Nucleus accumbens (tissue), 56 donors: ENCODE measurements at places on chromosomes 3 and 15.
A peak's percentile ranks its signal among the peaks of the same experiment; 100 is the strongest.

- peak; percentile 2 for DNase-seq
These were observed 62.7 kb upstream of the ZNF148 start for GRCh38 chr3:125437631-125438435.

DNA sequence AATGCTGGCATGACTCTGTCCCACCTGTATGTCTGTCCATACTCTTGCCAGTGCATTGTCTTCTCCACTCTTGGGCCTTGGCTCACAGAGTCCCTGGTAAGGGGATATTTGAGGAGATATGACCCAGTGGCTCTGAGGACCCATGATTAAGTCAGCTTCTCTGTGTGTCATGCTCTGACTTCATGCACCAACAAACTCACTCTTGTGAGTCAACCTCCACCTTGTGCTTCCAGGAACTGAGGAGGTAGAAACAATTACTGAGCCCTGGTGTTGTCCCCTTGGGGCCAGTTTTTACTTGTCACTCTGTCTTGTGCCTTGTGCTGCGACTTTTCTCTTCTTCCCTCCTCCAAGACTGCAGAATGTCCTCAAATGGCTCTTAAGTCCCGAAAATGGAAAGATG is 127.1 kb downstream of the ABHD5 start:
- no peak for DNase-seq

DNA sequence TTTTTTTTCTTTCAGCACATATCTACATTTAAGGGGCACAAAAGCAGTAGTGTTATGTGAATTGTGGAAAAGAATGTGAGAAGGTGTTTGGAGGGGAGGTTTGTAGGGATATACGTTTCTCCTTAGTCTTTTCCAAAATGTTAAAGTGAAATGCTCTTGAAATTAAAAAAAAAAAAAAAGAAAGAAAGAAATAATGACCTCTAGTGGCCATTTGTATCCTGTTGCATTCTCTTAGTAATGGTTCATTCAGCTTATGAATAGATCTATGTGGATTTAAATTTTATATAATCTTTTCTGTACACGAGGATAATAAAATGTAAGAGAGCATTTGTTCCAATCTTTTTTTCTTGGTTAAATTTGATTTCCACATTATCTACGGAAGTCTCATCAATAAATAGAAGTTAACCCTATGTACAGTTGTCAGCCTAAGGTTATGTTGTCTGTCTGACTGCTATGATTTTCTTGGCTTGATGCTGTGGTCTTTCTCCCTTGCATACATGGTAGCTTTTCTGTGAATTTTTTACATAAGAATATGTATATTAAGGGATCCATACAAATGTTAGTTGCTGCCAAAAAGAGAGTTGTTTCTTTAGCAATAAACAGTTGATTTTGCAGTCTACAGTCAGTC is 1.7 kb downstream of the P2RY13 start:
- DNase-seq: no peak

- no peak for DNase-seq
These were observed 6.5 kb upstream of the TM4SF19 start for GRCh38 chr3:196344663-196345062.

DNA sequence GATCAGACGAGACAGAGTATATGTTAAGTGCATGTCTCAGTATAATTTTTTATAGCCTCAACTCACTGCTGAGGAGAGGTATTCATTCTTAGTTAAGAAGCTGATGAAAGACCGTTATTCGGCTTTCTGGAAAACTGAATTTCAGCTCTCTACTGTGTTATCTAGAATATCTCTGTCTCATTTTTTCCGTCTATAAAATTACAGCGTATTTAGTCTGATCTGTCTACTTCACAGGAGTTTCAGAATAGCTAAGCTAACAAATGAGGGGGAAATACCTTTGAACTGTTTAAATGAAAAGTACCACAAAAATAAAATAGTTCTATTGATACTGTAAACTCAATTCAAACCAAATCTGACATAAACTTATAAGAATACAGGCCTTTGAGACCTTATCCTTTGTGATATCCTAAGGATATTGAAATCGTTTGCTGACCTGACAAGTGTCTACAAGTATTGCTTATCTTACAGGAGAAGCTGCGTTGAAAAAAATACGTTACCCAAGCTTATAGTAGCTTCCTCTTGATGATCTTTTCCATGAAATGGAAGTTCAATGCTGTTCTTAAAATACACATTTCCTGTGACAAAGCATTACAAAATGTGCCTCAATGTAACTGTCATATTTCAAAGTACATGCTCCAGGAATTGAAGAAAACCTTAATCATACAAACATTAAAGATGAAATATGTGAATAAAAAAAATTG is 104.6 kb downstream of the IL1RAP start:
- no peak for DNase-seq

DNA sequence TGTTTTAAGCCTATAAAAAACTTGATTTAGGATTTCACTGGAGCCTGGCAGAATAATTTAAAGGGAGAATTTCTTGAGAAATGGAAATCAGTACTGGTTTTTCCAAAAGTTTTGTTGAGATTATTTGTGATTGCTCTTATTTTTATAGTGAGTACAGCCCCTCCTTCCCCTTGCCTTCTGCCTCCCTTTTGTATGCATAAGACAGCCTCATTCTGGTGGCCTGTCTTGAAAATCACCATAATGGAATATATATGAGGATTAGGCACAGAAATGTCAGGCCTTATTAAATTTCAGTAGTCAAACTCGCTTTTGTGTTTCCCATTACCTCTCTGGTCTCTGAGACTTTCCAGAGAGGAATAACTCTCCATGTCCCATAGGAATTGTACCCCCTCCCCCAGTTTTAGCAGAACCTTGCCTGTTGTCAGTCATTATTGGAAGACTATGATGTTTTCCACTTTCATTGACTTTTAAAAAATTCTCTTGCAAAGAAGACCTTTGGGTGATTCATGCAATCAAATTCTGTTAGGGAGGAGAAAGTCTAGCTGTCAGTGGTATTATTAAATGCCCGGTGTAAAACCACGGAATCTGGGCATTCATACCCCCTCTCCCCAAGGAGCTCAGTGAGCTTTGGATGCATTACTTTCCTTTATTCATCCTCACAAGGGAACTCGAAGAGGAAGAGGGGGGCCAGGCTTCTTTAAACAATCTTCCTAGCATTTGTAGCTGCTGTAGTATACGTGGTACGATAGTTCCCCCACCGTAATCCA is 171.6 kb upstream of the TSC22D2 start:
- DNase-seq: no peak

- no peak for DNase-seq
These were observed 63.4 kb upstream of the FAM174B start for GRCh38 chr15:92719021-92719420.

GRCh38 chr3:8286086-8286485 is 215.5 kb upstream of the LMCD1 start:
- no peak for DNase-seq

DNA sequence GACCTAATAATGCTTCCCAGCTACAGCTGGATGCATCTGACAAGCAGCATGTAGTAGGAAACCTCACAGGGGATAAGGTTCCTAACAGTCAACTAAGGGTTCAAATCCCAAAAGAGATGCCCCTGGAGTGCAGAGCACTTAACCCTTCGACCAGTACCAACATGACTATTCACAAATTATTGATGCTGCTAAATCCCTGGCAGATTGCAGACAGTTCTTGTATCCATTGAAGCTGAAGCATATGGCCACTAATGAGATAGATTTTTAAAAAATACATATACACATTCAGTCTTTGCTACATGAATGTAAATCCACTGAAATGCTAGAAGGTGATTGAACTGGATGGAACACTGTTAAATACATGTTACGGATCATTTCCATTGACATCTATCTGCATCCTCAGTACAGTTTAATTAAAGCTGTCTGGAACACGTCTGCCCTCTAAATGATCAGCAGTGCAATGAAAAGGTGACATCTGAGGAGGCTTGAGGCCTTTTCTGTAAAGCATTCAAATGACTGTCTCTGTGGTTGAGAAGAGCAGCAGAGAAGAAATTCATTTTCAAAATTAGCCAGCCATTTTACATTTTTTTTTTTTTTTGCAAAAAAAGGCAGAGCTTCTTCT is 19.5 kb upstream of the NANOGP8 start:
- no peak for DNase-seq

DNA sequence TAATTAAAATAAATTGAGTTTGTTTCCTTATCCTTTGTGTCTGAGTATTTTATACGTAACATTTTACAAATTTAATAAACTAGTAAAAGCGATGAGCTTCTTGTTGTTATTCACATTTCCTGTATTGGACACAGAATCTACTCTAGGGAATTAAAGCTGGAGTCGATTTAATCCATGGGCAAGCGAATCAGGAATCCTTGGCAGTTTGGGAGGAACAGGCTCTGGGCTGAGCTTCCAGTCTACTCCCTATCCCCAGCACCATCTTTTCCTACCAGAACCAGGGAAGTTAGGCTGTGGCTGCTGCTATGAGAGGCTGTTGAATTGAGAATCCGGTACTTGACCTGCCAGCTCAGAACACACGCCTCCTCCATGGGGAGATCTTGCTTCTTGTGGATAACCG is 437.3 kb upstream of the TPM1 start:
- no peak for DNase-seq

- no peak for DNase-seq
These were observed 79.5 kb upstream of the GUCA1C start for GRCh38 chr3:109033000-109033660.

DNA sequence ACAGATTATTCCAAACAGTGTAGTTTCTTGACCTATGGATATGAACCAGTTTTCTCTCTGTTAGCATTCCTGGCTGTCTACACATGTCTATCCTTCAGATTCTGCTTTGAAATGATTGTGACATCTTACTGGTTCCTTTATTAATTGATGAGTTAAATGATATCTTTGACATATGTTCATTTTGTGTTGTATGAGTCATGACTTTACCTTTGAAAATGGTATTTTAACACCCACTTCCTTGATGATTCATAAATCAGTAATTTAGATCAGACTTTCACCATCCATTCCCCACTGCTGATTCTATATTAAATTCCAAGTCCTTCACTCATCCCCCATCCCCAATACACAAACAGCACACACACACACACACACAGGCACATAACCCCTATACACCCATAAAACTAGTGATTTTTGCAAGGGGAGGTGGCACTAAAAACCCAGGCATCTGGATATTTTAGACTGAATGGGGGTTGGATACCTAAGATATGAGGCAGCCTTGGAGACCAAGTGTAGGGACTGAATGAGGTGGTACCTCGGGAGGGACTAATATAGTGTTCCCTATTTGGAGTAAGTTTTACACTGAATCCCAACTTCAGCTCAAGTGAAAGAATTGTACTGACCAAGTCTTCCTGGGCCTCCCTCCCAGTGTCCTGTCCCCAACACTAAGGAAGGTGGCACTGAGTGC is 9.7 kb downstream of the CCK start:
- DNase-seq: no peak

GRCh38 chr15:67839499-67839928 is 331 bp downstream of the RNU6-1 start:
- peak; percentile 45 for DNase-seq

- no peak for DNase-seq
These were observed 29.7 kb downstream of the SEMA7A start for GRCh38 chr15:74403991-74404563.

GRCh38 chr15:87850916-87851315 is 405.6 kb downstream of the NTRK3 start:
- no peak for DNase-seq

GRCh38 chr3:185353823-185354614 is 8.9 kb upstream of the MAP3K13 start:
- peak; percentile 29 for DNase-seq

- DNase-seq: no peak
These were observed 72.3 kb downstream of the PIAS1 start for GRCh38 chr15:68126396-68126795.
